T follicular helper cell (primary cell): ENCODE measurements at places on chromosomes 6 and 20.

- DNase-seq = no peak
Measured at GRCh38 chr6:45643126-45643525, 265.4 kb upstream of the SUPT3H start.

DNA sequence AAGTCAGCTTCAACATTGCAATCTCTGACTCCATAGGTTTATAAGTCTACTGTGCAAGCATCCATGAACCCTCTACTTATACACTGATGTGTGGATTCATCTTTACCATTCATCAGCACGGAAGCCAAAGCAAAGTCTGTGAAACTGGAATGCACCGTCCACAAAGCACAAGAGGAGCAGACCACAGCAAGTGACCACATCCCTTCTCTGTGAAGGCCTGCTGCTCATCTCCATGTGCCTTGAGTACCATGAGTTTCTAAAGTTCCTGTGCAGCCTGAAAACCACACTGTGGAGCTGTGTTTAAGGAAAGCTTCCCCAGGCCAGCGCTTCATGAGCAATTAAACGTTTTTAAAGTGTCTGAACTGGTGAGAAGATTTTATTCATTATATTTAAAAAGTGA is 20.0 kb downstream of the GABRR1 start:
- DNase-seq = no peak

- DNase-seq = no peak
Measured at GRCh38 chr6:122367171-122367570, 32.3 kb upstream of the HSF2 start.

GRCh38 chr20:53595018-53595378 is 1.4 kb upstream of the ZNF217 start:
- no peak for DNase-seq

DNA sequence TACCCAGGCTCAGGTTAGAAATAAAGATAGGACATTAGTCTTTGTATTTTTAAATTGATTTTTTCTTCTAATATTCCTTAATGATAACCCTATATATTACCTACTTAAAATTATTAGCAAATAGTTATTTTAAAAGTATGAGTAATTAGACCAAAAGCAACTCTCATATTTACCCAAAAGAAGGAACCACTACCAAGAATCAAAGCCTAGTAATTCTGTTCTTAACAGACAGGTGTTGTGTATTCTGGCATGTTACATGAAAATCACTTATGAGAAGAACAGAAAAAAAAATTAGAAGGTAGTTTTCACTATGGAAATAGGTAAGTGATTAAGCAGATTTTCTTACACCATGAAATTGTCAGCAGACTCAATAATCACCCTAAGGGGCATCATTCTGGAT is 105.1 kb downstream of the ATG5 start:
- no peak for DNase-seq
